Placental pericyte (primary cell): ENCODE measurements at places on chromosomes 7 and 10. TPM values are rescaled to one million over a fixed set of nuclear protein-coding genes. Genes with fewer than 3 reads are reported as not detected.

The ZNF273 gene
- 0.88 and 4.6 TPM in 2 replicates for total RNA-seq

The ABCB8 gene
- 39.4 and 51.7 TPM in 2 replicates for total RNA-seq

The MRLN gene
- not detected in 2 replicates for total RNA-seq

The TLX1 gene
- total RNA-seq: not detected in 2 replicates

The GRM3 gene
- not detected in 2 replicates for total RNA-seq

The PDE6C gene
- total RNA-seq: not detected in 2 replicates

The CYP2C9 gene
- total RNA-seq: not detected in 2 replicates

The TCTN3 gene
- 26.0 and 45.8 TPM in 2 replicates for total RNA-seq

The BTAF1 gene
- 41.6 and 49.4 TPM in 2 replicates for total RNA-seq

The IKZF1 gene
- total RNA-seq: not detected in 2 replicates

The OR9A2 gene
- not detected in 2 replicates for total RNA-seq

The HOXA7 gene
- total RNA-seq: 0.44 and 1.0 TPM in 2 replicates

The PIP gene
- total RNA-seq: not detected in 2 replicates

The SUN3 gene
- total RNA-seq: not detected in 2 replicates

The SOSTDC1 gene
- total RNA-seq: not detected in 2 replicates

The BHLHA15 gene
- total RNA-seq: 1.7 and 16.2 TPM in 2 replicates

The CALML3 gene
- not detected in 2 replicates for total RNA-seq

The PAOX gene
- total RNA-seq: 7.9 and 8.5 TPM in 2 replicates

The NPC1L1 gene
- under 0.01 TPM in 1 of 2 replicates, not detected in the other for total RNA-seq

The ODAD2 gene
- total RNA-seq: 0.22 and 1.0 TPM in 2 replicates

The ZNF248 gene
- 4.6 and 5.5 TPM in 2 replicates for total RNA-seq

The ABCB4 gene
- 0.86 TPM in 1 of 2 replicates, not detected in the other for total RNA-seq

The LAMB1 gene
- 373 and 409 TPM in 2 replicates for total RNA-seq

The CARD11 gene
- total RNA-seq: 0.88 and 1.0 TPM in 2 replicates

The ZP3 gene
- 0.43 and 1.8 TPM in 2 replicates for total RNA-seq

The GNAI1 gene
- 47.2 and 199 TPM in 2 replicates for total RNA-seq

The GJD4 gene
- total RNA-seq: not detected in 2 replicates
